ENCODE measurements at places on chromosomes 2 and 18.

- DNase-seq = no peak
Observed at GRCh38 chr2:14297340-14297739, 335.2 kb upstream of the LRATD1 start.

GRCh38 chr2:191574232-191574631 lies 103.7 kb upstream of the NABP1 start:
- no peak for DNase-seq

DNA sequence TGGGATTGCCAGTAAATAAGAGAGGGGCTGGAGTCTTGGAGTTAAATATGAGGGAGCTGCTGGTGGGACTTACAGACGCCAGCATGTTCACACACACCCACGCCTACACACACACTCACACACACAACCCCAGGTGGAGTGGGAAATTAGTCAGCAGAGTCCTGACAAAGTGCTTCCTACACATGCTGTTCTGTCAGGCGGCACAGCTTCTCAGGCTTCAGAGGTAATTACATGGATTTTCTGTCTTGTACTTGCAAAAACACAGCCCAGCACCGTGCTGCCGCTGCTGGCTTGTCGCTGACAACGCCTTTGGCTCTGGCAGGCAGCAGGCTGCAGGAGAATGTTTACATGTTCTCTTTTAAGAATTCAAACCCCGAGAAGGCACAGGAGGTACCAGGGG lies 1186.3 kb upstream of the CELF4 start:
- DNase-seq = no peak

- peak; percentile 80 for DNase-seq
Observed at GRCh38 chr2:43131051-43131889, 95.1 kb downstream of the ZFP36L2 start.

- DNase-seq = peak; percentile 97
Observed at GRCh38 chr2:63192889-63193774, 142.5 kb downstream of the OTX1 start.

DNA sequence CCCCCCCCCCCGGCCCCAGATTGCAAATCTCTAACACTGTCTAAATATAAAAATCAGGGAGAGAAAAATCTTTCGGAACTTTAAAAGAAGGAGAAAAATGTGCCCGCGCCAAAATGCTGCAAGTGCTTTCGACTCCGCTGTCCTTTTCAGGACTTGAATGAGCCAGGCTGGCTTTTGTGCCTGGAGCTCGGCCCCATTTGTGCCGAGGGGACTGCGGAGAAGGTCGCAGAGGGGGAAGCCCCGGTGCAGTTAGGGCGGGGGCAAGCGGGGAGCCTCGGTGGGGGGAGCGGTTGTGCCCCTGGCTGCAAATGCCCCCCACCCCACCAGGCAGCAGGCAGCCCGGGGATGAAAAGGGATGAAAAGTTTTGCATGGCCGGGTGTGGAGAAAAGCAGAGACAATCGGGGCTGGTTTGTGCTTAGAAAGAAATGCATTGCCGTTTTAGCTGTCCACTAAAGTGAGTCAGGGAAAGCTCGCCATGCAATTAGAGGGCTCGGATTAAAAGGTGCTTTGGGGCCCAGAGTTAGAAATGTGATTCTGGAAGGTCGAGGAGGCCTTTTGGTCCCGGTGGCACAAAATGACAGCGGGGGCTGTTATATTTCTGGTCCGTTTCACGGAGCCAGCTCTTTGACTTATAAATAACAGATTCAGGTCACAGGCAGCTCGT lies 1.6 kb downstream of the INHBB start:
- no peak for DNase-seq

Measured in HepG2 (cell line).